GM10248 (cell line): ENCODE measurements at places on chromosomes 1 and 21.

GRCh38 chr1:206535853-206536188 is 28.5 kb downstream of the RASSF5 start:
- no peak for DNase-seq

DNA sequence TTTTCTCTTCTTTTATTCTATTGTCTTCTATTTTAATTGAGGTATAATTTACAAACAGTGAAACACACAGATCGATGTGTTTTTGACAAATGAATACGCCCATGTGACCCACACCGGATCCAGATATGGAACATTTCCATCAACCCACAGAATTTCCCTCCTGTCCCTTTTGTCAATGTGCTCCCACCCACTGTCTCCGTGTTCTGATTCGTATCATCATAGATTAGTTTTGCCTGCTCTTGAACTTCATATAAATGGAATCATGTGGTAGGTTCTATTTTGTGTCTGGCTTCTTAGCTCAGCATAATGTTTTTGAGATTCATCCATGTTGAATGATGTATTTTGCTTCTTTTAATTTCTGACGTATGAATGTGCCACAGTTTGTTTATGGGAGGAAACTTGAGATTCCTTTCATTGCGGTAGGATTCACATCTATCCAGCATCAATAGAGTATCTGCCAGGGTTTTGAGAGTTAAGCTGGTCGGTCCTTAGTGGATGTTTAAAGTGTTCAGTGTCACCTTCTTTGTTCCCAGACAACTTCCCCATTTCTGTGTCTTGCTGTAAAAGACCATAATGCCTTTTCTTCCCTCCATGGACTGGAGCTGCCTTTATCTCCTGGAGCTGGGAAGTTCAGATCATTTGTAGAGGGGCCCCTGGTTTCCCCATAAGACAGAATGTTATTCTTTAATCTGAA is 14.7 kb downstream of the NAV1 start:
- DNase-seq = no peak

- no peak for DNase-seq
These were observed 20.9 kb upstream of the TARBP1 start for GRCh38 chr1:234499943-234500245.

GRCh38 chr1:226618380-226618779 is 69.8 kb downstream of the STUM start:
- no peak for DNase-seq

- no peak for DNase-seq
These were observed 989 bp downstream of the ACTA1 start for GRCh38 chr1:229432905-229433304.

DNA sequence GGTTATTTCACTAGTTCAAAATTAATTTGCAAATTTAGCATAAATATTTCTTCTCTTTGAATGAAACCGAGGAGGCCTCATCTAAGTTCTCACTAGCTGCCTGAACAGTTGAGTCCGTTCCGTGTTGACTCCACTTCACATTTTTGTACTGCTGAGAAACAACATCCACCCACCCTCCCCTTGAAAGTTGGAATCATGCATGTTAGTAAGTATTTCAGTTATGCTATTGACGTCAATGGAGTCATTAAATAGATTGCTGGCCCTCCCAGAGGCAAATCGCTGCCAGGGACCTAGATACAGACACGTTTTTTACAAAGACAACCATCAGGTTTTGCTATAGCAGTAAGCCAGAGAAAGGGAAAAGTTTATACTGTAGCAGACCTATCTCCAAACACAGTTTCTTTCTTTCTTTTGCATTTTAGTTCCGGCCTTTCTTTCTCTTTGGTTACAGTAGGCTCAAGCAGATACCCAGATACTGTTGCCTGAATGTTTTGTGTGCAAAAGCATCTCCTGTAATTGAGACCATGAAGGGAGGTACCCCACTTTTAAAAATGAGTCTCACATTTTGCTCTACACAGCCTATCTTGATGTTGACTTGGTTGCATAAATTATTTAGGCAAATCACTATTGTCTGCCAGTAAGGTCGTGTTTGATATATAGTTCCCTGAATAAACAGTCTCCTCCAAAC is 262.6 kb upstream of the SGIP1 start:
- no peak for DNase-seq

GRCh38 chr21:33268737-33269441 is 2.7 kb downstream of the IL10RB start:
- peak; percentile 63 for DNase-seq

DNA sequence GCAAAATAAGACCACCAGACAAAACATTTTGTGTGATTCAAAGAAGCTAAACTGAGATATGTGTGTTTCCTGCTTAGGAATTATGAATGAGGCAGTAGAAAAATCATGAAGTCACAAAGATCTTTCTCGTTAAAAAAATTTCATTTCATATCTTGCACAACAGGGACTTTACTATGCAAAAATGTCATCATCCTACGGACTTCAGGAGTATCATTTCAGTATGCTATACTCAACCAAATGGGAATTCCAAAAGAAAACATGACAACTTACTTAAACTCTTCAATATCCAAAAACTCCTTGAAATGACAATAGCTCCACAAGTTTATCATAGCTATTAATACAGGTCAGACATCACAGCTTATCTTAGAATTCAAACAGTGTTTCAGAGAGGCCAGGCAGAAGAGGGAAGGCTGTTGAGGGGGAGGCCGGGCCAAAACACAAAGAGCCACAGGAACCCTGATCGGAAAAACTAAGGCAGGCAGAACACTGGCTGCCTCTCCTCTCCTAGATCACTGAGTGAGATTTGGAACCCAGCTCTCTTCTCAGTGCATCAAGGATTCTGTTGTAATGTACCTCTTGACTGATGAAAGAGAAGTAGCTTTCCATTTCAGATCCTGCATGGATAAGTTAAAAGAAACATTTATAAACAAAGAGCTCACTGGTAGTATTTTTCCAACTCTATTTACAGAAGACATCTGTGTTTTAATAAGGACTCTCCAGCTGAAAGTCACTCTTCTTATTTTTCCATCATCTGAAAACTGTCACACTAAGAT is 66.9 kb downstream of the TESK2 start:
- DNase-seq = no peak

DNA sequence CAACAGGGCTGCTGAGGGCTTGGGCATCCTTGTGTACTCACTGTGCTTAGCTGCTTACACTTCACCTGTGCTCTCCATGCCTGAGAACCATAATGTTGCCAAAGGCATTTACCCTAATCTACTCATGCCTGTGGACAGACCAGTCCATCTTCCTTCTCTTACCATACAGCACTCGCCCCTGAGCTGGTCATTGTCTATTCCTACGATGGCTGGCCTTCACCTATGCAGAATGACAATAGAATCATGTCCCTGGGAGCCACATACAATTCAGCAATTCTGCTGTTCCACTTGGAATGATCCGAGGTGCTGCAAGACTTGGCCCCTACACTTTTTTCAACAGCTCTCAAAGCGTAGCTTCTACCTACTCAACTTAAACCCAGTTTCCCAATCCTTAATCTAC is 96.5 kb downstream of the PAPPA2 start:
- no peak for DNase-seq

DNA sequence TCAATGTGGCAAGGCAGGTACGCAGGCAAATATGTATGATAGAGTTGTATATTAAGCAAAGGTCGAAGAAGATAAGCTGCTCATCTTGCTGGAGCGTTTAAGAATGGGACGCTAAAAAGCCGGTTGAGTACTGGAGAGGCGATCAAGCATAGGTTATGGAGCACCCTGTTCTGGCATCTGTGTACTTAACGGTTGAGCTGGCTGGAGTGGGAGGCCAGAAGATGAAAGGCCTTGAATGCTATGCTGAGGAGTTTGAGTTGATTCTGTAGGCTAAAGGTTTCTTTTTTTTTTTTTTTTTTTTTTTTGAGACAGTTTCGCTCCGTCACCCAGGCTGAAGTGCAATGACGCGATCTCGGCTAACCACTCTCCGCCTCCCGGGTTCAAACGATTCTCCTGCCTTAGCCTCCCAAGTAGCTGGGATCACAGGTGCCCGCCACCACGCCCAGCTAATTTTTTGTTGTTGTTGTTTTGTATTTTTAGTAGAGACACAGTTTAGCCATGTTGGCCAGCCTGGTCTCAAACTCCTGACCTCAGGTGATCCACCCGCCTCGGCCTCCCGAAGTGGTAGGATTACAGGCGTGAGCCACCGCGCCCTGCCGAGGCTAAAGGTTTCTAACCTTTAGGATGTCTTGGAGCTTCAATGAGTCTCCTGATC is 850 bp upstream of the KHDC4 start:
- no peak for DNase-seq

DNA sequence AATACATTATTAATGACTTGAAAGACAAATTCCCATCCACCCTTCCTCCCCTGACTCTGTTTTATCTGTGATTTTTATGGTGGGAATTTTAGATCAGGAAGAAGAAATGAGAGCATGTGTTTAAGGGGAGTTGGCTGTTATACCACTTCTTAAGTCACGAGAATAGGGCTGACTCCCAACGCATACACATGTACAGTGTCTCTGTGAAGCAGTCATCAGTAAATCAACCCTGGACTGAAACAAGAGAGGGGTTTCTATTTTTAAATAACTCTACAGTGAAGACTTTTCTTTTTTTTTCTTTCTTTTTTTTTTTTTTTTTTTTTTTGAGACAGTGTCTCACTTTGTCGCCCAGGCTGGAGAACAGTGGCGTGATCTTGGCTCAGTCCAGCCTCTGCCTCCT is 106.1 kb downstream of the LBR start:
- DNase-seq = no peak

DNA sequence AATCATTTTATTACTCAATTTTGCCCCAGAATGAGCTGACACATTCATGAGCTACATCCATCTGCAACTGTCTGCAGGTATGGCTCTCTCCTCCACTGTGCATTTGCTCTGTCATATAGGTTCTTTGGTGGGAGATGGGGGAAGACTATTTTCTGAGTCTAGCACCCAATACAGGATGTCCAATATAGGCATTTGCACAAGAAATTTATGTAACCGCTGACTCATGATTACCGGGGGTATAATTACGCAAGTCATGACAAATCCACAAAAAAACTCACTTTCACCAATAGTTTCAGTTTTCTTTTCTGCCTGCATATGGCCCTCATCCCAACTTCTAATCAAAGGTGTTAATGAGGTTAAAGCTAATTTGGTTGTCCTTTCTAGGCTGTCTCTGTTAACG is 17.5 kb upstream of the VSIG8 start:
- DNase-seq = no peak

DNA sequence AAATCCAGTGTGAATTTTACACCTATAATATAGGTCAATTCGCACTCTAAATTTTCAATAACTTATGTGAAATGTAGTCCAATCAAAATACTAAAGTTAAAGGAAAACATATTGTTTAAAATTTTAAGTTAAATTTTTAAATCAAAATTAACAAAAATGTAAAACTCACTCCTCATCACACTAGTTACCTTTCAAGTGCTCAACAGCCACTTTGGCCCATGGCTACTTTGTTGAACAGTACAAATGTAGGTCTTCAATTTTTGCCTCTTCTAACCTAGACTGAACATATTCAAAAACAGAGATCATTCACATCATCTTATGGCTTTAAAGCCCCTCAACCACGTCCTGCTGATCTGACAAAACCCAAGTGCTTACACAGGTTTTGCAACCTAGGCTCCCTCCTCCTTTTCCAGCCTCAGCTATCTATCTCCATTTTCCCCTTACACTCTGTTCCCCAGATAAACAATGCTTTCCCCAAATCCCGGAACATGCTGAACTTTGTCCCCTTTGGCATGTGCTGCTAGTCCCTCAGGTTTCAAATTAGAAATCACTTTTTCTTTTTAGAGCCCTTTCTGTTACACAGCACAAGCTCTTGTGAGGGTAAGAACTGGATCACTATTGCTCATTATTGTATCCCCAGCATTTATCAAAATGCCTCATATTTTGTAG is 110.6 kb downstream of the AKT3 start:
- DNase-seq = no peak

GRCh38 chr1:114061121-114061830 is 82.0 kb downstream of the OLFML3 start:
- DNase-seq = no peak

GRCh38 chr1:63691701-63692425 is 82.0 kb upstream of the ROR1 start:
- DNase-seq = peak; percentile 60

- no peak for DNase-seq
These were observed 28.8 kb upstream of the KCNJ6 start for GRCh38 chr21:37945036-37945435.

DNA sequence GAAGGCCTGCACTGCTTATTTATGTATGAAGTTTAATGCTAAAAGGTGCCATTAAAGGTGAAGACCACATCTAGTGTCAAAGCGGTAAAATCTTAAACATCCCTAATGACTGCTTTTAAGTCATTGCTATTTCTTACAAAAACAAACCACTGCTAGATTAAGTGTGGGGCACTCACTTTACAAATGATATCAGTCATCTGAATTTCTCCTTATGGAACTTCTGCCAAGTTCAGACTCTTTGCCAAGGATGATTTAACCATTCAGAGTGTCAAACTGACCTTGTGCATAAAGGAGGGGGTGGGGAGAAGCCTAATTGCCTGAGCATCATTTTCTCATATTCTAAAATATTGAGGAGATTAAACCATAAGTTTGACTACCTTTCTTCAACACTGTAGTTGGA is 271.5 kb downstream of the TGFB2 start:
- no peak for DNase-seq

- no peak for DNase-seq
These were observed 26.3 kb downstream of the JAK1 start for GRCh38 chr1:64940025-64940424.

DNA sequence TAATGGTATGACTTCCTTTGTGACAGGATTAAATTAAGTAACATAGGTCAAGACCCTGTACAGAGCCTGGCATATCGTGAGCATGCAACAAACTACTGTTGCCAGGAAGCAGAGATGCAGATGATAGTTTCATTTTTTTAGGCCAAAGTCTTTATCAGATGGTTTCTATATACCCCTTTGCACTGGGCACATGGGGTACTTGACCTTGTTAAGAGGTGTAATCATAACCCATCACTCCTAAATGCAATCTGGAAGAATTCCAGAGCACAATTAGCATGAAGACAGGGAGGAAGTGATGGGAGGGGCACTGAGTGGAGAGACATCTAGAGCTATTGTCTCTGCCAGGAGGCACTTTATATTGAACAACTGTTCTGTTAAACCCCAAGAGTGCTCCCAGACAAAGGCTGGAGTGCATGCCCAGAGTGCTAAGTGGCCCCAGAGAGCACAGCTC is 22.1 kb downstream of the ZBTB17 start:
- DNase-seq = no peak

DNA sequence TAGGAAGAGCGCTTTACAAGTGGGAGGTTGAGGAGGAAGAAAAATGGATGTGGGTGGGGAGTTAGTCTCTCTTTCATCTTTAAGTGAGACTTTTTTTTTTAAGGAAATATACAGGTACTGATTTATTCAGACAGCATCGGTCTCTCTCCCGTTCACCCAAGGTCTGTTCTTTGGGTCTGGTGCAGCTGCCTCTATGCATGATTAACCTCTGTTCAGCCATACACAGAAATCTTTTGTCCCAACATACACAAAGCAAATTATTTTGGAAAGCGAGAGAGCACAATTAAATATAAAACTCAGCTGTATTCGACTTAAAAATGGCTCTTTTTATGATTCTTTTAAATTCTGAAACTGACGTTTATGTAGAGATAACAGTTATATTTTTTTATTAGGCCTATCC is 11.0 kb downstream of the PROX1 start:
- DNase-seq = no peak

- no peak for DNase-seq
These were observed 1.2 kb downstream of the RUNX3 start for GRCh38 chr1:24928689-24929397.
